T-helper 17 cell (primary cell): ENCODE measurements at places on chromosomes 1 and 21. TPM values are rescaled to one million over a fixed set of nuclear protein-coding genes. Genes with fewer than 3 reads are reported as not detected.
A peak's percentile ranks its signal among the peaks of the same experiment; 100 is the strongest.

Gene RPL22
- 543 TPM for total RNA-seq

GRCh38 chr1:205423814-205424399, 2.1 kb upstream of the LEMD1 start:
- H3K4me1 ChIP-seq = peaks cover 12% of the 10 kb centered on the region
- peaks cover 69% of the 10 kb centered on the region for H3K27me3 ChIP-seq
- no peak for DNase-seq
- H3K27ac ChIP-seq = no peak overlapping the region
- H3K4me3 ChIP-seq = no peak overlapping the region

Gene NCAM2
- total RNA-seq = not detected

DNA sequence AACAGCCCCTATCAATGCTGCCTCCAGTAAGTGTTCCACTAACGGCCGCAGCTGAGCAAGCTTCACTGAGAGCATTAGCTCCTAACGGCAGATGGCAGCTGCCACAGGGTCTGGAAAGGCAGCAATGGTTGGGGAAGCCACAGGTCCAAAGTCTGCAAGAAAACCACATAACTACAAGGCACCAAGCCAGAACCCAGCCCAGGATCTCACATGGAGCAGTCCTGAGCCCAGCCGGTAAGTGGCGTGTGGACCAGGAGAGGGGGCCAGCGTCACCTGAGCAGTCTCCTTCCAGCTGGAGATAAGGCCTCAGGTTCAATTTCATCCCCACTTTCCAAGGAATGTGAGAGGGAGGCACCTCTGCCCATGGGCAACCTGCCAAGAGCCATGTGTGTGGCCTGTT, 13.2 kb downstream of the SYT2 start:
- H3K27me3 ChIP-seq = peaks cover 35% of the 10 kb centered on the region
- peaks cover 6% of the 10 kb centered on the region for H3K4me1 ChIP-seq
- no peaks in the 10 kb centered on the region for H3K36me3 ChIP-seq
- H3K27ac ChIP-seq = no peak overlapping the region
- DNase-seq = no peak

Gene CHAF1B
- 5.7 TPM for total RNA-seq

- H3K27me3 ChIP-seq = no peaks in the 10 kb centered on the region
- H3K4me3 ChIP-seq = no peak overlapping the region
- no peaks in the 10 kb centered on the region for H3K4me1 ChIP-seq
These were observed 212.6 kb downstream of the COL24A1 start for GRCh38 chr1:85943945-85944344.

Gene C8B
- total RNA-seq = not detected

Gene CADM3
- not detected for total RNA-seq

- peaks cover 2% of the 10 kb centered on the region for H3K4me1 ChIP-seq
- peaks cover 38% of the 10 kb centered on the region for H3K27me3 ChIP-seq
- no peak for DNase-seq
- no peak overlapping the region for H3K4me3 ChIP-seq
- no peak overlapping the region for H3K27ac ChIP-seq
These were observed 74.8 kb downstream of the CASZ1 start for GRCh38 chr1:10721381-10722321.

GRCh38 chr1:1630965-1631781, 800 bp upstream of the MMP23B start:
- H3K36me3 ChIP-seq = no peaks in the 10 kb centered on the region
- H3K27me3 ChIP-seq = no peaks in the 10 kb centered on the region
- H3K4me1 ChIP-seq = peaks cover 2% of the 10 kb centered on the region
- peak overlapping the region; percentile 86 for H3K4me3 ChIP-seq

GRCh38 chr1:114531094-114531493, 20.1 kb upstream of the TRIM33 start:
- no peak for DNase-seq
- no peaks in the 10 kb centered on the region for H3K4me1 ChIP-seq
- no peak overlapping the region for H3K27ac ChIP-seq
- H3K4me3 ChIP-seq = no peak overlapping the region

GRCh38 chr1:911875-912739, 11.6 kb upstream of the SAMD11 start:
- H3K4me1 ChIP-seq = peaks cover 13% of the 10 kb centered on the region
- H3K27ac ChIP-seq = peak overlapping the region; percentile 43
- H3K36me3 ChIP-seq = peaks cover 2% of the 10 kb centered on the region
- no peak for DNase-seq
- H3K27me3 ChIP-seq = peaks cover 50% of the 10 kb centered on the region
- H3K4me3 ChIP-seq = no peak overlapping the region

DNA sequence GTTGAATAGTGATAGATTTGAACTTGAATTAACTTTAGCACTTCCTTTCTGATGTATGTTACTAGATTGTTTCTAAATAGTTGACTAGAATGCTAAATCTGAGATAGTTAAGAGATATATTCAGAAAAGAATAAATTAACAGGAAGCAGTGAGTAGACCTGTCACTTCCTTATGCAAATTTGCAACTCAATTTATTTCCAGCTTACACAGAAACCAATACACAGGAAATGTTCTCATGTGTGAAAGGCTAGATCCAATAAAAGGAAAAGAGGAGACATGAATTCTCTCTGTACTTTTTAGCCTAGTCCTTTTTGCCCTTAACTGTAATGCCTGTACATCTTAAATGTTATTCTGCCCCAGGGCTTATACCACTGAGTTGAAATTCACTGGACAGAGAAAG, 522.3 kb downstream of the COL11A1 start:
- no peak for DNase-seq
- no peaks in the 10 kb centered on the region for H3K27me3 ChIP-seq
- H3K4me1 ChIP-seq = no peaks in the 10 kb centered on the region
- H3K4me3 ChIP-seq = no peak overlapping the region

Gene USH2A
- total RNA-seq = not detected

DNA sequence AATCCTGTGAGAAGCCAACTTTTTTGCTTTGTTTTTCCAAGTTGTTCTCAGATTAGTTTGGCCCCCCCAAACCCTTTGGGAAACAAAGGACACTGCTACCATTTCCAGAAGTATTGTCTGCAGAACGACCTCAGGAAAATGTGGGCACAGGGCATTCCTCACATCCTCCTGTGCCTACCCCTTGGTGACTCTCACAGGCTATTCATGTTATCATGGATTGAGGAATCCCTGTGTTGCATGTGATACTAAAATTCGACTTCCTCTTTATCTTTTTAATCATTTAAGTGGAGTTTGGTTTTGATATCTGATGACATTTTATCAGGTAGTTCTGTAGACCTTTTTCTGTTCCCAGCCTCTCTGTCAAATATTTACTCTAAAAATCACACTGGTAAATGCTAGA, 184.5 kb downstream of the FASLG start:
- DNase-seq = no peak
- peaks cover 2% of the 10 kb centered on the region for H3K36me3 ChIP-seq
- H3K27ac ChIP-seq = no peak overlapping the region
- H3K4me3 ChIP-seq = no peak overlapping the region
- no peaks in the 10 kb centered on the region for H3K27me3 ChIP-seq
- H3K4me1 ChIP-seq = peaks cover 36% of the 10 kb centered on the region

Gene LCE3A
- not detected for total RNA-seq

Gene MRAP
- total RNA-seq = not detected

DNA sequence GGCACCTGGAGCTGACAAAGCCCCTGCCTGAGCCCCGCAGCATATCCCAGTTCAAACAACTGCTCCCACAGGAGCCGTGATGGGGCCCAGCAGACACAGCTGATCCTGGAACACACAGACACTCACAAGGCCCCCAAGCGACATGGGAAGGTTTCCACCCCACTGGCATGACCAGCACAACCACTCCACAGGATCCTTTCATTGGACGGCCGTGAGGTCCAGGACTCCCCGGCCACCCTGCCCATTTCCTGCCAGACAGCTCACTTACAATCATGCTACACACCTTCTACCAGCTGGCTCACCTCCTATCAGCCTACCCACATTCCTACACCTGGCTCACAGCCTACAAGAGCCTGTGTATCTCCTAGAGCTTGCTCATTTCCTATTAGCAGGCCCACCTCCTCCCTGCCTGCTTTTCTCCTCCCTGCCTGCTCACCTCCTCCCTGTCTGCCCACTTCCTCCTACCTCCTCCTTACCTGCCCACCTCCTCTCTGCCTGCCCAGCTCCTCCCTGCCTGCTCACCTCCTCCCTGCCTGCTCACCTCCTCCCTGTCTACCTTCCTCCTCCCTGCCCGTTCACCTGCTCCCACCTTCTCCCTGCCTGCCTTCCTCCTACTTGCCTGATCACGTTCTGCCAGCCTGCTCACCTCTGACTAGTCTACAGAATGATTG, 73.9 kb downstream of the MATN1 start:
- peaks cover 55% of the 10 kb centered on the region for H3K27me3 ChIP-seq
- H3K4me3 ChIP-seq = no peak overlapping the region
- H3K27ac ChIP-seq = no peak overlapping the region
- DNase-seq = no peak
- peaks cover 7% of the 10 kb centered on the region for H3K36me3 ChIP-seq
- H3K4me1 ChIP-seq = peaks cover 18% of the 10 kb centered on the region

Gene NTRK1
- total RNA-seq = 0.67 TPM

GRCh38 chr1:46689356-46689755, 17.7 kb downstream of the TEX38 start:
- DNase-seq = no peak
- peaks cover 12% of the 10 kb centered on the region for H3K36me3 ChIP-seq
- H3K27ac ChIP-seq = no peak overlapping the region

Gene C4BPA
- total RNA-seq = 0.12 TPM

DNA sequence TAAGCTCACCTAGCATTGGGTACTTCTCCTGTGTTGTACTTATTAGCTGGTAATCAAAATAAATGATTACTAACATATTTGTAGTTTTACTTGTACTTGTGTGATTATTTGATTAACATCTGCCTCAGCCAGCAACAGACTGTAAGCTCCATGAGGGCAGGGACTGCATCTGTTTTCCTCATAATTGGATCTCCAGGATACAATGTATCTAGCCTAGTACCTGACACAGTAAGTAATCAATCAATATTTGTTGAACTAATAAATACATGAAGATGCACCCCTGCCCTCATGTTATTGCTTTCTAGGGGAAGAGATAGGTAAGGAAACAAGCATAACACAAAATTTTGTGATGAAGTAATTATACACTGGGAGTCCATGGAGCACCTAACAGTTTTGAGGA, 101.5 kb downstream of the TENT5C start:
- no peaks in the 10 kb centered on the region for H3K4me1 ChIP-seq
- H3K27me3 ChIP-seq = peaks cover 21% of the 10 kb centered on the region
- no peak for DNase-seq
- no peak overlapping the region for H3K4me3 ChIP-seq
- no peak overlapping the region for H3K27ac ChIP-seq

- no peak for DNase-seq
- H3K27ac ChIP-seq = no peak overlapping the region
- H3K4me3 ChIP-seq = no peak overlapping the region
- H3K36me3 ChIP-seq = no peaks in the 10 kb centered on the region
- peaks cover 5% of the 10 kb centered on the region for H3K4me1 ChIP-seq
These were observed 40.6 kb upstream of the CYP2J2 start for GRCh38 chr1:59967141-59967697.

Gene COL8A2
- 0.25 TPM for total RNA-seq

DNA sequence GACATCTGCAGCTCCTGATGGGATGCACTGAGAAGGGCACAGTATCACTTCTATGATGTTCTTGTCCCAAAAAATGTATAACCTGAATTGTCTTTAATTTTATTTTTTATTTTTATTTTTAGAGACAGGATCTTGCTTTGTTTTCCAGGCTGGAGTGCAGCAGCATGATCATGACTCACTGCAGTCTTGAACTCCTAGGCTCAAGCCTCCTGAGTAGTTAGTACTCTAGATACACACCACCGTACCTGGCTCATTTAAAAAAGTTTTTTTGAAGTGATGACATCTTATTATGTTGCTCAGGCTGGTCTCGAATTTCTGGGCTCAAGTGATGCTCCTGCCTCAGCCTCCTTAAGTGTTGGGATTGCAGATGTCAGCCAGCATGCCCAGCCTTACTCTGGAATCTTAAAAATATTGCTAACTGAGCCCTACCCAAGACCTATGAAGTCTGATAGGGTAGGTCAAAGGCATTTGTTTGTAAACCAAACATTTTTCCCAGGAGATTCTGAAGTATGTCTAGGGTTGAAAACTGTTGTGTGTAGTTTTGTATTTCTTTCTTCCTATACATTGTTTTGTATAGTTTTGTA, 68.9 kb downstream of the ATF6 start:
- H3K27ac ChIP-seq = no peak overlapping the region
- H3K27me3 ChIP-seq = no peaks in the 10 kb centered on the region
- H3K4me3 ChIP-seq = no peak overlapping the region
- no peak for DNase-seq
- peaks cover 3% of the 10 kb centered on the region for H3K36me3 ChIP-seq
- H3K4me1 ChIP-seq = peaks cover 6% of the 10 kb centered on the region

- no peak overlapping the region for H3K27ac ChIP-seq
- DNase-seq = no peak
- H3K4me1 ChIP-seq = peaks cover 2% of the 10 kb centered on the region
- peaks cover 53% of the 10 kb centered on the region for H3K27me3 ChIP-seq
- no peaks in the 10 kb centered on the region for H3K36me3 ChIP-seq
- no peak overlapping the region for H3K4me3 ChIP-seq
These were observed 24.6 kb downstream of the PKP1 start for GRCh38 chr1:201307760-201308499.

DNA sequence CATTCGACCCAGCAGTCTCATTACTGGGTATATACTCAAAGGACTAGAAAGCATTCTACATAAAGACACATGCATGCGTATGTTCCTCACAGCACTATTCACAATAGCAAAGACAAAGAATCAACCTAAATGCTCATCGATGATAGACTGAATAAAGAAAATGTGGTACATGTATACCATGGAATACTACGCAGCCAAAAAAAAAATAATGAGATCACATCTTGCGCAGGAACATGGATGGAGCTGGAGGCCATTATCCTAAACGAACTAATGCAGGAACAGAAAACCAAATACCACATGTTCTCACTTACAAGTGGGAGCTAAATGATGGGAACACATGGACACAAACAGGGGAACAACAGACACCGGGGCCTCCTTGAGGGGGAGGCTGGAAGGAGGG, 43.7 kb downstream of the ELF3 start:
- no peak overlapping the region for H3K27ac ChIP-seq
- peaks cover 22% of the 10 kb centered on the region for H3K27me3 ChIP-seq
- H3K4me3 ChIP-seq = no peak overlapping the region

DNA sequence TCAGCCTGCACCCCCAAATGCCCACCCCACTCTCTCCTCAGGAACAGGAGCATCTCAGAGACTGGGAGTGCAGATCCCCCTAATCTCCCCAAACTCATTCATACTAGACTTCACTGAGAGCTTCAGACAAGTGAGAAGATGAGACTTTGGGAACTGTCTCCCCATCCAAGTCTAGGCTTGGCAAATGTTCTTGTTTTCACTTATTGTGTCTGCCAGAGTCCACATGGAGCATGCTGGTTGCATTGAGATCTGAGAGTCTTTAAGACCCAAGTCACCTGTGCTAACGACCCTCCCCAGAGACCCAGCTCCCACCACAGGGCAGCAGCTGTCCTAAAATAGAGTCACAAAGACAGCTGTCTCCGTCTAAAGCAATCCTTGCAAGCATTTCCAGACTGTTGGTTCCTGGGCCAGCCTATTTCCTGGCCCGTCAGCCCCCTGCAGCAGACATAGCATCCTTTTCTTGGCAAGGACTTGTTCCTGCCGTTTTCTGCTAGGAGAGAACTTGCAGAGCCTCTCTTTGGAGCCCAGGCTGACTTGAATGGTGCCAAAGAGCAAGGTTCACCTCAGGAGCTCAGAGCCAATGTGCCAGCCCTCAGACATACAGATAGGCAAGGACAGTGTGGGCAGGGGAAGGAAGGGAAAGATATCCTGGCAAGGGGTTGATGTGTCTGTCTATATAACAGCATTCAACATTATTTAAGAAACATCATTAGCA, 1.9 kb upstream of the CNTN2 start:
- DNase-seq = no peak
- peaks cover 2% of the 10 kb centered on the region for H3K36me3 ChIP-seq

GRCh38 chr1:195828325-195828724, 779.9 kb downstream of the KCNT2 start:
- no peaks in the 10 kb centered on the region for H3K4me1 ChIP-seq
- H3K27ac ChIP-seq = no peak overlapping the region
- H3K27me3 ChIP-seq = no peaks in the 10 kb centered on the region

Gene RIPK4
- total RNA-seq = 0.37 TPM

Gene PKP1
- not detected for total RNA-seq
